Glutamatergic neuron (in vitro differentiated cells): ENCODE measurements at places on chromosomes 3 and 15. TPM values are rescaled to one million over a fixed set of nuclear protein-coding genes. Genes with fewer than 3 reads are reported as not detected.

DNA sequence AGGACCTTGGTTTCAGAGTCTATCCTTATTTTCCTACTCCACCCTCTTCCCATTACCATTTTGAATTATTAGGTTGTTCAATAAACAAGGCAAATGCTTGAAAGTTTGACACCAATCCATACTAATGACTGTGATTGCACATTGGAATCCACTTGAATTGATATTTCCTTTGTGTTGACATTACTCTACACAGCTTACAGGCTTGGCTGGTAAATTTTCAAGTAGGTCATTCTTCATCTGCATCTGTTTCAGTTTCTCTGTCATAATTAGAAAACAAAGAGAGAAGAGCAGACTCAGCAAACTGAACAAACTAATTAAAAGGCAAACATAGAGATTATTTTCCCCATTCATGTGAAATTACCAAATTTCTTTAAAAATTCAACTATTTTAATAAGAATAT is 732.9 kb upstream of the BCHE start:
- no peak for DNase-seq

- DNase-seq, result no peak
Measured at GRCh38 chr3:185361920-185362319, 1.0 kb upstream of the MAP3K13 start.

TSEN2 gene
- 18.6 TPM for total RNA-seq

DNA sequence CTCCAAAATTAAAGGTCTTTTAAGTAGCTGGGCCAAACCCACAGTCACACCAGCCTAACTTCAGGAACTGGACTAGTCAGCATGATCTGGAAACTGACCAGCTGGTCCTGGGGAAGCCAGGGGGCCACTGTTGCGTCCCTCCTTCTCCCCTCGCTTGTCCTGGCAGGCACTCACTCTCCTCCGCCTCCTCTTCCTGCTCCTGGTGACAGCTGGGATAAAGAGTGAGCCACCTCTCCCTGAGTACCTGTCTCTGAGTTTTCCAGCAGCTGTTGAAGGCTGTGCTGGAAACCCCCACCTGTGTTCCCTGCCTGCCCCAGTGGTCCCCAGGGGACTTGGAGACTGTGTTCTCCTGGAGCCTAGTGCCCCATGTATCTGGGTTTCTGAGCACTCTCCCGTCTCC is 56.0 kb downstream of the FGD5 start:
- DNase-seq, result no peak

FAM107A gene
- total RNA-seq, result not detected

SCG3 gene
- total RNA-seq, result 219 TPM

LRRC15 gene
- total RNA-seq, result not detected
